ENCODE measurements at places on chromosomes 3 and 15.

- no peak for DNase-seq
Observed at GRCh38 chr3:121895121-121895520, 920 bp downstream of the SLC15A2 start.

GRCh38 chr3:195540027-195540426, 3.1 kb downstream of the PPP1R2 start:
- DNase-seq = no peak

GRCh38 chr15:89199746-89200145, 21.6 kb downstream of the RLBP1 start:
- DNase-seq = no peak

DNA sequence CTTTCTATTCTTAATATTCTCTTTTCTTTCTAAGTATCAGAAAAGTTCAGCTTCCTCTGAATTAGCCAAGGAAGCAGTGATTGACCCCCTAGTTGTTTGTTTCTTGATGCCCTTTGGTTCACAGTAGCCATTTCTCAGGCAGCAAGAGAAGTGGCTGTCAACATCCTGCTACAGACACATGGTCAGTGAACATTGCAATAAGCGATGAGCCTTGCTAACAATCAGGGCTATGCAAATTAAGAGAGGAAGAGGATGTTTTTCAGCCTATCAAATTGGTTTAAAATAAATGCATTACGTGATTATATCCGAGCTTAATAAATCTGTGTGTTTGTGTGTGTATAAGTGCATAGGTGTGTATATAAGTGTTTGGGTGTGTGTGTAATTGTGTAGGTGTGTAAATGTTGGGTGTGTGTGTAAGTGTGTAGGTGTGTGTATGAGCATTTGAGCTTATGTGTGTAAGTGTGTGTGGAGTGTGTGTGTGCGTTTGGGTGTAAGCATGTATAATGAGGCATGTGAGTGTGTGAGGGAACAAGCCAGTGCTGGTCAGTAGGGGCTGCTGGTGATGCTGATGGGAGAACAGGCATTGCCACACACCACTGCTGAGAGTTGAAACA, 78.1 kb upstream of the XCR1 start:
- no peak for DNase-seq

DNA sequence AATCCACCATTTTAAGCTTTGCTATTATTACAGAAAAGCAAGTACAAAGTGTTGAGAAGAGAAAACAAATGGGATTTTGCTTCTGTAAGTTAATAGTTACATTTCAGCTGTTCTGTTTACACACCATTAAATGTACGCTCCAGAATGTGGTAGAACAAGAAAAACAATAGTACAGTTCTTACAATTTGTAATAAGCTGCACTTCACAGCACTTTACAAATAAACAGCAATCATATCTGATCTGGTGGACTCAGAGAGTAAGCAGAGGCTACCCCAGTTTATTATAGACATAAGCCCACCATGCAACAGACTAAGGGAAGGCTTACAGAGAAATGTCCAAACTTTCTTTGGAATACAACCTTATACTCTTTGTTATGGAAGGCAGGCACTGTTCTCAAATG, 126.4 kb downstream of the OXSM start:
- no peak for DNase-seq

DNA sequence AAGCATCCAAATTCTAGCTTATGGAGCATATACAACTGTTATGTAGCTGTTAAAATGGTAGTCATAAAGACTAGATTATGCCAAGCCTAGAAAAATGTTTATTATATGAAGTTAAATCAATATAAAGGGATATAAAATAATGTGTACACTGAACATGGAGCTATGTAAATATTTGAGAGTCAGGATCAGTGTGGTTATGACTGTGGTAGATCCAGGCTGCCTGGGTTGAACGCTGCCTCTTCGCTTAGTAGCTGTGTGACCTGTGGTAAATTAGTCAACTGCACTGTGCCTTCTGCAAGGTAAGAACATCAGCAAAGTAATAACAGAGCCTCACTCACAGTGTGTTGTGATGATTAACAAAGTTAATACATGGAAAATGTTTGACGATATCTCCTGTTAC, 212.2 kb downstream of the RBMS3 start:
- no peak for DNase-seq

GRCh38 chr3:140580746-140581145, 97.1 kb upstream of the TRIM42 start:
- DNase-seq = no peak

- no peak for DNase-seq
Observed at GRCh38 chr3:112005091-112005672, 6.5 kb downstream of the TAGLN3 start.

- no peak for DNase-seq
Observed at GRCh38 chr3:187104342-187104741, 35.0 kb downstream of the RPL39L start.

DNA sequence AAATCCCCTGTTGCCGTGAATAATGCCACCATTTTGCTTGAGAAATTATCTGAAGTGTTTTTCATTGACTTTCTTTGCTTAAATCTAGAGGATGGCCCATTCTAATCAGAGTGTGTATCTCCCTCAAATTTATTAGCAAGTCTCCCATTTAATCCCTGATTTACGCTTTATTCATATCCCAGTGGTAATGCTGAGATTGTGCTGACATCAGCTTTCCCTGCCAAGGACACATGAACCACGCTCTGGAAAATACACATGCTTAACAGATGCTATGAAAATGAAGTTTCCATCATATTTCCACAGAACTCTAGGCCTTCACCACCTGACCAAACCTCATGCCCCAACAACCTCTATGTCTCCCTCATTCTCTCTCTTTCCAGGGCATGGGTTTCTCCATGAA, 545.4 kb downstream of the TUSC7 start:
- no peak for DNase-seq

DNA sequence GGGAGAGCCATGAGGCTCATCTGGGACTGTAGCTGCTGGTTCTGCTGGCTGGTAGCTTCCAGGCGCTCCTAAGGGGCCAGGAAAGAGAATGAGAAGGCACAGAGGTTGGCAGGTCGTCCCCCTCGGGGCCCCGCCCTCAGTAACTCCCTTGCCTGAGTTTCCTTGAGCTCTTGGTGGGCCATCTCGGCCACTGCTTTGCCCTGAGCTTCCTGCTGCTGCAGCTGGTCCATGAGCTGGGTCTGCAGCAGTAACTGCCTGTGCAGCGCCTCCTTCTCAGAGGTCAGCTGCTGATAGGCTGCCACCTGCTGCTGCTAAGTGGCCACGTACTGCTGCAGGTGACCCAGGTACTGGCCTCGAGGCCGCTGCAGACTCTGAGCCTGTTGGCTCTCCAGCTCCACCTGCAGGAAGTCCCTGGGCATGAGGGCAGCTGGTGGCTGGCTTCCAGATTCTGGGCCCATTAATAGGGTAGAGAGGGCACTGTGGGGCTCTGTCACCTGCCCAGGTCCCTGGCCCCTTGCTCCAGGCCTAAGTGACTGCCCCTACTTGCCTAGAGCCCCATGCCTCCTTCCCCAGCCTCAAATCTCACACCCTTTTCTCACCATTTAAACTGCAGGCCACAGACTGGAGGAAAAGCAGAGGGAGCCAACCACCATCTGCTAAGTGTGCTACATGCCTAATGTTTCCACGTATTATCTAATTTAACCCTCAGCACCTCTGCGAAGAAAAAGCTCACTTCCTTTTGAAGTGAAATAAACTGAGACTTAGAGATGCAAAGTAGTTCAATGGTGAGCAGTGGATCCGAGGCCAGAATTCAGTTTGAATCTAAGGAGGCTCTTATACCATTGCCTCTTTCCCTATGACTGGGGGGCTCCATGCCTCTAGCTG, 10.8 kb upstream of the VPS33B start:
- DNase-seq = peak; percentile 24

DNA sequence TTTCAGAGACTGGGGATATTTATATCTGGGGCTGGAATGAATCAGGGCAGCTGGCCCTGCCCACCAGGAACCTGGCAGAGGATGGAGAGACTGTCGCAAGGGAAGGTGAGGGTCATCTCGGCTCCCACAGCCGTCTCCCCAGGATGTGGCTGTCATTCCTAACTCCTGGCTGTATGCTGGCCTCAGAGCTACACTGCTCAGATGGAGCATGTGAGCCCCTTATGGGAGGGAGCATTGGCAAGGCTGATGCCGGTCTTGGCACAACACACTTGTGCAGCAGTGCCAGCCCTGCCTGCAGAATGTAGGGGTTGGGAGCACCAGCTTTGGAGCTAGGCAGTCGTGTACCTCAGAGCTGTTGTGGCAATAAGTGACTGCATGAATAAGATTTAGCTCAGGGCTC, 5.2 kb downstream of the RCCD1 start:
- no peak for DNase-seq

GRCh38 chr15:25734680-25735355, 128.3 kb downstream of the ATP10A start:
- no peak for DNase-seq

DNA sequence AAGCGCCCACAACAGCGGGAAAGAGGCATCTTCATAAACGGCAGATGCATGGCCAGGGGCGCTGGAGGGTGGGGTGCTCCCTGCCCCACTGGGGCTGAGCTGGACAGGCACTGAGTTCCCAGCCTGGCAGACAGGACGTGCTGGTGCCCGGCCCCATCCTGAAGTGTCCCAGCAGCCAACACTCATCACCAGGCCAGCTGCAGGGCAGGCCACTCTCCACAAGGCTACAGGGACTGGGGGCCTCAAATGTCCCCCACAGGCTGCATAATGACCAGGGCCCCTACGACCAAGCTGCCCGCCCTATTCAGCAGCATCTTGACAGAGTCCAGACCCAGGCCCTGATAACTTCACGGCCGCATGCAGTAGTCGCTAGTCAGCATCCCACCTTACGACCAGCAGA, 124.1 kb upstream of the IQSEC1 start:
- no peak for DNase-seq

- DNase-seq = no peak
Observed at GRCh38 chr3:161203485-161204098, 17.5 kb upstream of the NMD3 start.

- DNase-seq = no peak
Observed at GRCh38 chr15:67479781-67480505, 41.0 kb upstream of the C15orf61 start.

GRCh38 chr3:124281453-124282316, 289.8 kb upstream of the ROPN1 start:
- DNase-seq = no peak

GRCh38 chr3:53817809-53818208, 28.4 kb downstream of the CHDH start:
- DNase-seq = no peak

DNA sequence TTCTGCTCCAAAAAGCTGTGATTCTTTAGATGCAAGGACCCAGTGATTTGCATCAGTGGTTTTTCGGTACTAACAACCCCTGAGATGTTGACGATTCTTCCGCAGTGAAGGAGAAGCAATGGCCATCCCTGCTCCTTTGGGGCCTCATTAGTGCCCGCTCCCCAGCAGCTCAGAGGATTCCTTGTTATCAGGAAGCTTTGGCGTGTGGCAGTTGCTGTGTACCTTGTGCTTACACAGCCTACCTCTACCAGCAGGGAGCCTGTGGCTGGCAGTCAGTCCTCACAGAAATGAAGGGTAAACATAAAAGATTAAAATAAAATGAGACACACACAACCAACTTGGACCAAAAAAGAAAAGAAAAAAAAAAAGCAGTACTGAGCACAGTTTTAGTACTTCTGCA, 55.2 kb downstream of the CNTN3 start:
- DNase-seq = no peak

DNA sequence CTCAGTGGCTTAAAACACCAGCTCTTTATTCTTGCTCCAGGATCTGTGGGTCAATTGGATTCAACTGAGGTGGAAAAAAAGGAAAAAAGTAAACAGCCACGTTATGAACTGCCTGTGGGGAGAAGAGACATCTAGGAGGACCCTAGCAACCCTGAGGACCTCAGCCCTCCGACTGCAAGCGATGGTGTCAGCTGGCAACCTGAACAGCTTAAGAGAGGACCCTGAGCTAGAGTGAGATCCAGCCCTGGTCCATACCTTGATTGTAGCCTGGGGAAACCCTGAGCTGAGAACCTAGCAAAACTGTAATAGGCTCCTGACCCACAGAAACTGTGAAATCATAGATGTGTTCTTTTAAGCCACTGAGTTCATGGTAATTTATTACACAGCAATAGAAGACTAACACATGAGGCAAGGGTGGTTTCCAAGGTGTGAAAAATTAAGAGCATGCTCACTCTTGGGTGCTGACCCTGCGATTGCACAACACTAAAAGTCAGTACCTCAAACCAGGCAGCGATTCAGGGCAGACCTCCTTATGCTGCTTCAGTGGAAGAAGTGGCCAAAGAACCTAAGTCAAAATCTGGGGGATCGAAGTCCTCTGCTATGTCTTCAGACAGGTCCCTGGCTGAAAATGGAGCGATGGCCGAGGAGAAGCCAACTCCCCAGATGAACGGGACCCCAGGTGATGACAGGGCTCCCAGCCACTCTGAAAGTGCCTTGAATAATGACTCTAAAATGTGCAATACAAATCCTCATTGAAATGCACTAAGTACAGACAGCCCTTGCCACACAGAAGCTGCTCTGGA, 57.7 kb downstream of the GASK1A start:
- DNase-seq = no peak
